NCI-H1105 treated with DMSO at 0.1 percent for 48 hours (cell line): ENCODE measurements at places on chromosomes 4 and X.
A peak's percentile ranks its signal among the peaks of the same experiment; 100 is the strongest.

DNA sequence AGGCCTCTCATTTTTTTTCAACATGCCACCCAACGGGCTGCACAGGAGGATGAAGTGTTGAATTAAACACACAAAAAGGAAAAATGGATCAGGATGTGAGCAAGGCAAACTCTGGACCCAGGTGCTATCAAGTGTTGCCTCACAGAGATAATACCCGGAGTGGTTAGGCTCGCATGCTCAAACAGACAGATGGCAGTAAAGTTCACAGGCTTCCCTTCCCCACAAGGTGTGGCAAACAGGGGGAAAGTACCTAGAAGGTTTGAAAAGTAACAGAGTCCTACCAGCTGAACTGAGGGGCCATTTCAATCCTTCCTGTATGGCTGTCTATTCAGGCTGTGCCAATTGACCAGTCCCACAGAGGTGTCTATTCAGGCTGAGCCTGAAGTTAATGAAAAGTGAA is 123.9 kb upstream of the GC start:
- no peak for DNase-seq

DNA sequence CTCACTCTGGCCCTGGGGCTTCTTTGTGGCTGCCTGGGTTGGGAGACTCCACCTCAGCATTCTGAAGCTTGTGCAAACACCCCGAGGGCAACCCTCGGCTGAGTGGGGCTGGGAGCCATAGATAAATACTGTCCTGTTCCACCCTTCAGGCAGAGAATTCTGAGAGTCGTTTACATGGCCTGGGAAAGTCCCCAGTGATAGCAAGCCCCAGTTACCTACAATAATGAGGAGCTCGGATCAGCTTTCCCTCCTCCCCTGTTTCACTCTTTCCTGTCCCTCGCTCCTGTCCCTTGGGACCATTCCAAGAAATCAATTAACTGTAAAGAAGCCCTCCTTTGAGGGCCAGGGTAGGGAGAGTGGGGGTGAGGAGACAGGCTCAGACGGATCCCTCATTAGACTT is 31.6 kb upstream of the DDX3X start:
- DNase-seq = peak; percentile 35

DNA sequence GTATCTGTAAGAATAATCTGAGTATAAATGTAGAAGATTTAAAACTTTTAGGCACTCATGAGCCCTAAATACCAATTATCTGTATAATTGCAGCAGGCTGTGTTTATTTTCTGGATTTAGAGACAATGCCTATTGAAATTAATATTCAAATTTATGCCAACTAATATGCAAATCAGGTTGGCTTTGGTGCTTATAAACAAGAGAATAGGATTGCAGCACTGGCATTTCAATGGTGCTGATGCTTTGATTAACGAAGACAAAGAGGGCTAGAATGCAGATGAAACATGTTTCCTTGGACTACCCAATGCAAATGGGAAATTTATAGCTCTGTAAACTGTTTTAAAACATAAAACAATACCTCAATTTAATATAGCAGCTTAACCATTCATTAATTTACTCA is 70.7 kb upstream of the GATB start:
- no peak for DNase-seq

GRCh38 chr4:24642981-24643547 is 58.7 kb upstream of the DHX15 start:
- DNase-seq = no peak

GRCh38 chrX:124211312-124211942 is 121.0 kb upstream of the TEX13D start:
- peak; percentile 33 for DNase-seq

DNA sequence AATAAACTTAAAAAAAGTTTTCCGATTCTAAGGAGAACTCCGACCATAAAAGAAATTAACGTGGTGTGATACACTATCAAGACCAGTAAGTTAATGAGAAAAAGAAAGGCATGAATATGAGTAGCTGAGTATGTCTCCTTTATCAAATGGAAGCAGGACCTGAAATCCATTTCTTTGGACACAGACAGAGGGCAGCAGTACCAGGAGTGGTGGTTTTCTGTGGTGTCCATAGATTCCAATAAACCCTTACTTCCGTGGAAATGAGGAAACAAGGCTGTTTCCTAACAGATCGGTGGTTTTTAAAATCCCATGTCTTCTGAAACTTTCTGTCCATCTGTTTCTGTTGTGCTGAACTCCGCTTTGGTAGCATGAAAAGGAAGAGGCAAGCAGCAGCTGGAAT is 128.5 kb upstream of the TSPAN5 start:
- DNase-seq = no peak

DNA sequence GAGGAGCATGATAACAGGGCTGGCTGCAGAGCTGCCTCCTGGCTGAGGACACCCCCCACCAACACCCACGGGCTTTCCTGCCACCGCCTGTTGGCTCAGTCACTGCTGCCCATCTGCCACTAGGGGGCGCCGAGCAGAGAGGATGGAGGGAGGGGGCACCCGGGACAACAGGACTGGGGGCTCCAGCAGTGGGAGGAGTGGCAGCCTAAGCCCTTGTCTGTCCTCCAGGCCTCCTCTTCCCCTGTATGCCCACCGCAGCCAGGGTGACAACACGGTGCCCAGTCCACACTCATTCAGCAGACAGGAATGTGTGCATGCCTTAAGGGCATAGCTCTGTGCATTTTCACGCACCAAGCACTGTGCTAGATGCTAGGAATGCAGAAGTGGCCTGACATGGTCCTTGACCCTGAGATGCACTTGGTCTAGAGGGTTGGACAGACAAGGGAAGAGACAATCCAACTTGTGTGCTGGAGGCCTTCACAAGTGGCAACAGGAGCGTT is 149.9 kb downstream of the AMMECR1 start:
- DNase-seq = no peak

DNA sequence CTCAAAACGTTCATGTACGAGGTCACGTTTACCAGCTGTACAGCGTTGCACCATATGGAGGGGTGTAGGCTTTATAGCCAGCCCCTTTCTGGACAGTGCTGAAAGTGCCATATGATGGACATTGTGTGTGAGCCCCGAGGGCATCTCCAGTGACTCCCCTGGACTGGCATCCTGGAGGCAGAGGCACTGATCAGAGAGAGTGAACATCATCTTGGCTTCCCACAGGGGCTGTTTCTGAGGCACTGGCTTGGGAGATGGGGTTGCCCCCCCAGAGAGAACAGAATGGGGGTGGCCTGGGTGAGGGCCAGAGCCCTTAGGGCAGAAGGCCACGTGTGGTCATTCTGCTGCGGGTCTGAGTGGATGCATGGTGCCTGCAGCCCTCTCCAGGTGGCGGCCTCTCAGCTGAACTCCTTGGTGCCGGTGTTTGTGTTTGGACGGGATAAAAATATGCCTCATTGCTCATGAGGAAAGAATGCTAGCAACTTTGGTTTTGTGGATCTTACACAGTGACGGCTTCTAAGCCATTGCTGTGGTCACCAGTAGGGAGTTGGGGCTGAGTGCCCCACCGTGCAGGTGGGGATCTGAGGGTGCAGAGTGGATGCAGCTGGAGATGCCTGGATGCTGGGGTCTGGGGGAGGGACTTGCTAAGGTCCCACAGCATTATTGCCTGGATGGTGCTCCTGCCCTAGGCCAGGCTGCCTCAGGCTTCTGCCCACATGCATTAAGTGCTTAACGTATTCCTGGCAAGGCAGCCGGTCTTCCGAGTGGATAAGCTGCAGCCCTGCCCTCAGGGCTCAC is 3.4 kb downstream of the WFS1 start:
- no peak for DNase-seq

- no peak for DNase-seq
Observed at GRCh38 chrX:105803891-105804290, 18.4 kb upstream of the NRK start.

- DNase-seq = no peak
Observed at GRCh38 chrX:70029863-70030262, 19.9 kb downstream of the AWAT2 start.
